H9 (cell line): ENCODE measurements at places on chromosomes 1 and 21. TPM values are rescaled to one million over a fixed set of nuclear protein-coding genes. Genes with fewer than 3 reads are reported as not detected.

GRCh38 chr1:45718289-45718688 is 30.3 kb downstream of the TMEM69 start:
- H3K4me1 ChIP-seq: no peaks in the 10 kb centered on the region
- H3K36me3 ChIP-seq: no peaks in the 10 kb centered on the region
- no peak overlapping the region for H3K27ac ChIP-seq
- no peak for DNase-seq

DNA sequence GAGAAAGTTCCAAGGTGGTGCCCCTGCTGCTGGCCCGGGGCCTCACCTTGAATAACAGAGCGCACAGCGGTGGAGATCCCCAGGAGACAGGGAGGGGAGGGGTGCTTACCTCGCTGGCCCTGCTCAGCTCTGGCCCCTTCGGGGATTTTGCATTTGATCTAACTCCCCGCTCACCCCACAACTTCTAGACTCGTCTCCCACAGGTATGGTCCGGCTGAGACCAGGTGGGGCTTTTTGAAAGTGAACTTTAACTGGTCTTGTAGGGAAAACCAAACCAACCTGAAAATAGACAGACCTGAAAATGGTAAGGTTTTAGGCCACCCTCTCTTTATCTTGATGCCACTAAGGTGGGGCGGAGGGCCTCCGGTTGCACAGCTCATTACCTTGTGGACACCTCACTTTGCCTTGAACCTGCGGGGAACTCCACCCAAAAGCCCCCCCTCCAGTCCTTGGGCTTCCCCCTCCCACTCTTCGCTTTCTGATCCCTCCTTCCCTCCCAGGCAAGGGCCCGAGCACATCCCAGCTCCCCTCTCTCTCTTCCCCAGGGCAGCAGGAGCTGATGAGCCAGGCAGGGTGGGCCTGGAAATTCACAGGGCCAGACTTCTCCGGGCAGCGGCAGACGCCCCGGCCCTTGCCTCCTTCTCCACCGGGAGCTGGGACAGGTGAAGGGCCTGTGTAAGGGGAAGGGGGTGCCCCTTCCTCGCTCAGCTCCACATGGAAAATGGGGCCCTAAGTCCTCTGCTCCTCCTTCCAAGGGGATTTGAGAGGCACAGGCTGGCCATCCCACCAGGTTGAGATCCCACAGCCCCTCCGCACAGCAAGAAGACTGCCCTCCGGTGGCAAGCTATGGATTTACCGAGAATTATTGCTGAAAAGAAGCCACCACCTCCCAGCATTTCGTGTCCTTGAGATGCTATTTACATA is 16.1 kb downstream of the TNFRSF8 start:
- no peak overlapping the region for H3K27ac ChIP-seq
- peaks cover 8% of the 10 kb centered on the region for H3K36me3 ChIP-seq
- peaks cover 2% of the 10 kb centered on the region; the same call in 1 of the 2 replicates for H3K4me1 ChIP-seq
- DNase-seq: peak; percentile 85

TNFRSF1B gene
- total RNA-seq: 0.57 and 0.68 TPM in 2 replicates

- H3K4me1 ChIP-seq: no peaks in the 10 kb centered on the region
- peak within 1 kb of the TSS; percentile 96 for H3K4me3 ChIP-seq
- peaks cover 4% of the 10 kb centered on the region; the same call in 2 of the 3 replicates for H3K36me3 ChIP-seq
- no peaks in the 10 kb centered on the region for H3K27me3 ChIP-seq
- DNase-seq: peak; percentile 92
Observed at GRCh38 chr1:222712253-222713090, at the start of the genes AIDA and BROX. AIDA (minus strand) TSS chr1:222712491; CDS start chr1:222712317, 174 bp downstream. BROX (plus strand) TSS chr1:222712564; CDS start chr1:222715700, 3,136 bp downstream.
